ENCODE measurements at places on chromosomes 11 and 22. TPM values are rescaled to one million over a fixed set of nuclear protein-coding genes. Genes with fewer than 3 reads are reported as not detected.

The DNAJB7 gene
- not detected for total RNA-seq

The BEST1 gene
- total RNA-seq: 0.08 TPM

The POLR3H gene
- total RNA-seq: 20.8 TPM

The SHISA8 gene
- total RNA-seq: 0.41 TPM

The FIBIN gene
- total RNA-seq: not detected

The OTOG gene
- 0.13 TPM for total RNA-seq

The FAT3 gene
- total RNA-seq: 17.6 TPM

The DUSP8 gene
- 2.2 TPM for total RNA-seq

The NTM gene
- total RNA-seq: 3.6 TPM

DNA sequence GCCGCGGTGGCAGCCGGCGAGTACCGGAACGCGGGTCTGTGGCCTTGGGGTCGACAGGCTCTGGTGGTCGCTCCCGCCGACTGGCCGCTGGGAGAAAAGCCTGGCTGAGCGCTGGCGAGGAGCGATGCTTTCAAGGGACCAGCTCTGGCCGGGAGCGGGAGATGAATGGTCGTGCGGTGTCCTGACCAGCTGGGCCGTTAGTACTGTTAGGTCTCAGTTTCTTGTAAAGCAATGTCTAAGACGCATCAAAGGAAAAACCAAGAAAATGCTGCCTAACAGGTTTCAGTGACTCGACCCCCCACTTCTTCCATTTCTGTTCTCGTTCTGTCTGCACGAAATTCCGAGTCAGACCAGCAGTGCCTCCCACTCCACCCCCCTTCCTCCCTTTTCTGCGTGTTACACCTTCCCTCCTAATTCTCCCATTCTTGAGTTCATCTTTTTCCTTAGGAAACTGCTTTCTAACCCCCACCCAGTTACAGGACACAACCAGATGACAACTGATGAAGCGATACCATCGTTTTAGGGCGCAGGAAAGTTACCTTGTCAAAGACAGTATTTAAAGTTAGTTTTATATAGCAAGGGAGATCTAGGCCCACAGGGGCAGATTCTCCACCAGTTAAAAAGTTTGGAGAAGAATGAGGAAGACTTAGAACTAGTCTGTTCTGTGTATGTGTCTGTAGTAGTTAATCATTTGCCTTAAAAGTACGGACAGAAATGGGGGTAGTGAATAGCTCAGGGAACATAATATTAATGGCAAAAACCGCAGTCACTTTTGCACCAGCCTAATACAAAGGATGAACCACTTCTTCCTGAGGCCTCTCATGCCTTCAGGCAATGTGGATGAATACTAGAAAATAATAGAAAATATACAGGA, 1.0 kb downstream of the CUL5 start:
- peaks cover 15% of the 10 kb centered on the region for H3K4me1 ChIP-seq
- no peak for DNase-seq

DNA sequence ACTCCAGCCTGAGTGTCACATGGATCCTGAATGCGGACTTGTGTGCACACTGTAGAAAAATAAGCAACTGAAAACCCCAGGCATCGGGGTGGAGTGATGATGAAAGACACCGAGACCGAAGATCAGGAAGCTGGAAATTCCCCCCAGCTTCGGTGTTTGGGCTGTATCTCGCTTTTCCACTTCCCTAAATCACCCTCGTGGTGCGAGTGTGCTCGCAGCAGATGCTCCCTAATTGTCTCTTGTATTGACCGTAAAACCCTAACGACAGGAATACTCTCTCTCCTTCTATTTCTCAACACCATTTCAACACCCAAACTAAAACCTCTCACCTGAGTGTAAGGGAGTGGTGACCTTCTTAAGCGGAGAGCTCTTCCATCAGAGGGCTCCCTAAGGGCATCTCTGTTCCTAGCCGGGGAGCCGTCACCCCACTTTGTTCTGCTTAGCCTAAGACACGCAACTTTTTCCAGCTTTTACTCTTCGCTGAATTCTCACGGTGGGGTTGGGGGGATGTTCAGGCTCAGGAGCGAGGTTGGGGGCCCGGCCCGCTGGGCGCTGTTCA, 635 bp upstream of the GRK3 start:
- DNase-seq: no peak
- H3K27me3 ChIP-seq: peaks cover 3% of the 10 kb centered on the region
- H3K36me3 ChIP-seq: peaks cover 5% of the 10 kb centered on the region
- H3K27ac ChIP-seq: no peak overlapping the region
- H3K4me3 ChIP-seq: peak overlapping the region; percentile 90

GRCh38 chr11:87456499-87456898, 418.8 kb downstream of the TMEM135 start:
- no peak for DNase-seq
- H3K27me3 ChIP-seq: peaks cover 3% of the 10 kb centered on the region
- no peaks in the 10 kb centered on the region for H3K4me1 ChIP-seq

DNA sequence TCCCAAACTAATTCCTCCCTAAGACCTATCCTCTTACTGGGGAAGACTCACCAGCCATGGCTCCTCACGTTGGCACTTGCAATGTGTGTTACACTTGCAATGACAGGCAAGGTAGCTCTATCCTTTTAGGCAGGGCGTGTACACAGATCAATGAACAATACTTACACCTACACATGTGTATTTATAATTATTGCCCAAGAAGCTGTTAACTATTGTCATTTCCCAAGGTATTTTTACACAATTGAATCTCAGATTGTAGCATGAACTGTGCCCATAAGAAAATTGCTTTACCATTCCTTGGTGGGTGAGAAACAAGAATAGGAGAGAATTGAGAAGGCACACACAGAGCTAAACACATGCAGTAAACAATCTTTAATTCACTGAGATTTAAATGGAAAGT, at the start of gene CARD18:
CARD18 (minus strand) TSS at position 101 of the 400 bp plus-strand sequence; CDS start at position 58, 43 bp downstream.
- H3K27ac ChIP-seq: no peak within 1 kb of the TSS
- H3K36me3 ChIP-seq: no peaks in the 10 kb centered on the region
- no peak within 1 kb of the TSS for H3K4me3 ChIP-seq
- peaks cover 18% of the 10 kb centered on the region for H3K4me1 ChIP-seq
- DNase-seq: no peak

- H3K27me3 ChIP-seq: no peaks in the 10 kb centered on the region
- DNase-seq: no peak
- no peak overlapping the region for H3K4me3 ChIP-seq
- no peaks in the 10 kb centered on the region for H3K36me3 ChIP-seq
- no peak overlapping the region for H3K27ac ChIP-seq
These were observed 258.8 kb downstream of the SOX6 start for GRCh38 chr11:16097543-16097942.

DNA sequence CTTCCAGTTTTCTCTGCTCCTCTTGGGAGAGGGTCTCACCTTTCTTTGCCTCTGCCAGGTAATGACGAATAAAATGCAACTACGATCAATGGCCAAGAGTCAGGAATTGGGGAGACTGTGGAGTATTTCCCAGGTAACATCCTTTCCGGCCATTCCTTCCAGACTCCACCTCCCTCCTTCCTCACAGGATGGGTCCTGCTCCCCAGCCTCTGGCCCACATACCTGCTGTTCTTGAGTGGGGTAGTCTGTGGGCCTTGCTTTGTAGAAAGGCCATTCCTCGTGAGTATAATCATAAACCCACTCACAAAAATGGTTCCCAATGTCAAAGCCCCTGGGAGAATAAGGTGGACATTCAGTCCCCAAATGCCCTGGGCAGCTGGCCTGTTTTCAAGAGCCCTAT, 1.5 kb upstream of the CPT1B start:
- DNase-seq: no peak
- peaks cover 7% of the 10 kb centered on the region for H3K4me1 ChIP-seq
- peaks cover 7% of the 10 kb centered on the region for H3K36me3 ChIP-seq
- H3K4me3 ChIP-seq: peak overlapping the region; percentile 22

- no peaks in the 10 kb centered on the region for H3K36me3 ChIP-seq
- no peaks in the 10 kb centered on the region for H3K27me3 ChIP-seq
- H3K4me1 ChIP-seq: no peaks in the 10 kb centered on the region
- no peak for DNase-seq
These were observed 638.5 kb downstream of the NELL1 start for GRCh38 chr11:21307874-21308273.

GRCh38 chr11:61866958-61867343, 24.4 kb downstream of the FADS3 start:
- H3K27ac ChIP-seq: no peak overlapping the region
- peaks cover 6% of the 10 kb centered on the region for H3K27me3 ChIP-seq
- H3K36me3 ChIP-seq: peaks cover 7% of the 10 kb centered on the region
- DNase-seq: no peak
- H3K4me3 ChIP-seq: no peak overlapping the region
- peaks cover 4% of the 10 kb centered on the region for H3K4me1 ChIP-seq

- no peaks in the 10 kb centered on the region for H3K36me3 ChIP-seq
- no peak overlapping the region for H3K27ac ChIP-seq
- H3K4me1 ChIP-seq: no peaks in the 10 kb centered on the region
- H3K4me3 ChIP-seq: no peak overlapping the region
- H3K27me3 ChIP-seq: peaks cover 1% of the 10 kb centered on the region
- DNase-seq: peak; percentile 33
These were observed 31.3 kb downstream of the TRAF6 start for GRCh38 chr11:36478700-36479329.

- no peaks in the 10 kb centered on the region for H3K27me3 ChIP-seq
- no peaks in the 10 kb centered on the region for H3K36me3 ChIP-seq
- no peaks in the 10 kb centered on the region for H3K4me1 ChIP-seq
- H3K4me3 ChIP-seq: no peak overlapping the region
- no peak overlapping the region for H3K27ac ChIP-seq
These were observed 58.4 kb downstream of the NTM start for GRCh38 chr11:131428853-131429252.

DNA sequence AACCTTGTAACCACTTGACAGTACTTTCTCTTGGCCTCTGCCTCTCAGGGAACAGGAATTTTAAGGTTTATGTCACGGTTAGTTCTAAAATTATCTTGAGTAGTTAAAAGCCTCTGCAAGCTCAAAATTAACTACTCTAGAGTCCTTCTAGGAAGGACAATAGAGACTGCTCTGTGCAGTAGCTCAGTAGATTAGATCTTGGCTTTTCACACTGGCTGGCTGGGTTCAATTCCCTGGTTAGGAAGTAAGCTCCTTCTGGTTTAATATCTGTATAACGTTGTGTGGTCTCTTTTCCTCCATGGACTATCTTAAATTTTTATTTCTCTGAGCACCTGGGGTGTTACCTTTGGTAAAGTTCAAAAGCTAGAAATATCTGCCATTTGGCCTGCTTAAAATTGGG, 109.2 kb downstream of the AASDHPPT start:
- no peak overlapping the region for H3K27ac ChIP-seq
- no peaks in the 10 kb centered on the region for H3K27me3 ChIP-seq
- DNase-seq: no peak
- H3K4me3 ChIP-seq: no peak overlapping the region
- no peaks in the 10 kb centered on the region for H3K36me3 ChIP-seq
- H3K4me1 ChIP-seq: no peaks in the 10 kb centered on the region

DNA sequence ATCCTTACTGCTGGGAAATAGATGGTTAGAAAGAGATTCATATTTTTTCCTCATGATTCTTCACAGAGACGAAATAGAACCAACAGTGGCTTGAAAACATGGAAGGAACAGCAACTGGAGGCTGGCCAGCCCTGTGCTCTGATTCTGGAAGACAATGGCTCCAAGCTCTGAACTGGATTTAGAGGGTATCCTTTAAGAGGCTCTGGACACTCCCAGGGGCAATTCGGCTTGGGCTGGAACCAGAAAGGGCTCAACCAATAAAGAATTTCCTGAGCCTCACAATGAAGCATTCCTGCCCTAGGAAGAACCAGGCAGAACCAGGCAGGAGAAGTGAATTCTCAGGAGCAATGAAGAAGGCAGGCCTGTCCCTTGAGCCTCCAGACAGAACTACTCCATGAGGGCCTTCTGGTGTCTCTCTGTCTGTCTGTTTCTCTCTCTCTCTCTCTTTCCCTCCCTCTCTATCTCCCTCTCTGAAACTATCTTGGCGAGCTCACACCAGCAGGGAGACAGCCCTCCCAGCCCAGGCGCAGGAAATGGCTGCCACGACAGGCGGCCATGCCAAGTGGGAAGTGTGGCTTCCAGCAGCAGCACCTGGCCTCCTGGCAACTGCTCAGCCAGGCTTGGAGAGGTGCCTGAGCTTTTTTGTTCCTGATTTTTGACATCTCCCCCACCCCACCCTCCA, 93.3 kb downstream of the RCN1 start:
- H3K27ac ChIP-seq: no peak overlapping the region
- no peak for DNase-seq
- no peaks in the 10 kb centered on the region for H3K4me1 ChIP-seq
- no peak overlapping the region for H3K4me3 ChIP-seq
- peaks cover 2% of the 10 kb centered on the region for H3K27me3 ChIP-seq
- no peaks in the 10 kb centered on the region for H3K36me3 ChIP-seq

- no peak for DNase-seq
- no peak overlapping the region for H3K4me3 ChIP-seq
- no peaks in the 10 kb centered on the region for H3K27me3 ChIP-seq
- no peak overlapping the region for H3K27ac ChIP-seq
These were observed 805.7 kb downstream of the METTL15 start for GRCh38 chr11:28913883-28914282.

DNA sequence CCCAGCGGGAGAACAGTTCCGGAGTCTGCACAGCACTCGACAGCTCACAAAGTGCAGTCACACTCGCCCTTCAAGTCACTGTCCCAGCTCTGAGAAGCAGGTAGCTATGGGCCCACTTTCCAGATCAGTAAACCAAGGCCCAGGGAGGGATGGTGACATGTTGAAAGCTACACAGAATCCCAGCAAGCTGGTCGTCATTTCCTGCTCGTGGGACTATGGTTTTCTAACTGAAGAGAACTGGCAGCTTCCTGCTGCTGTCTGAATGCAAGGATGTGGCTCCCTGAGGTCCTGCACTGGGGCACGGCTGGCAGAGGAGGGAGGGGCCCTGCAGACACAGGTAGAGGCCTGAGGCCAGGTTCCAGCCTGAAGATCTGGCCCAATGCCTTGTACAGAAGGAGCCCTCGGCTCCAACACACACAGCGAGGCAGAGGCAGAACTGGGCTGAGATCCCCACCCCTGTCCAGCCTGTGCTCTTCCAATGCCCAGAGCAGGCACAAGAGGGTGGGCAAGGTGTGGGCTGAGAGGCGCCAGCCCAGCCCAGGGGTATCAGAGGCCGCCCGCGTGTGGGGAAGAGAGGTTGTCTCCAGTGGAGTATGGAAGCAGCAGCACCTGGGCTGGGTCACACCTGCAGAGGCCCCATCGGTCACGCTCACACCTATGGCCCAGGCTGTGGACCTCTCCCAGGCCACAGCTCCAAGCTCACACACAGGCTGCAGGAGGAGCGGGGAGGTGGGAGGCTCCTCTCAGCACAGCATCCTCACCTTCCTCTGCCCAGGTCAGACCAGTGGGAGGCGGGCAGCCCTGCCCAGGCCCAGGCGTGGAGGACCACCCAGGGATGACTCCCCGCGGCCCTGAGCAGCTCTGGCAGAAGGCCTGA, 119.2 kb downstream of the PHF21B start:
- no peak for DNase-seq
- no peaks in the 10 kb centered on the region for H3K36me3 ChIP-seq
- peaks cover 4% of the 10 kb centered on the region for H3K27me3 ChIP-seq
- H3K4me3 ChIP-seq: no peak overlapping the region
